ENCODE measurements at places on chromosomes 6 and 20. TPM values are rescaled to one million over a fixed set of nuclear protein-coding genes. Genes with fewer than 3 reads are reported as not detected.

DNA sequence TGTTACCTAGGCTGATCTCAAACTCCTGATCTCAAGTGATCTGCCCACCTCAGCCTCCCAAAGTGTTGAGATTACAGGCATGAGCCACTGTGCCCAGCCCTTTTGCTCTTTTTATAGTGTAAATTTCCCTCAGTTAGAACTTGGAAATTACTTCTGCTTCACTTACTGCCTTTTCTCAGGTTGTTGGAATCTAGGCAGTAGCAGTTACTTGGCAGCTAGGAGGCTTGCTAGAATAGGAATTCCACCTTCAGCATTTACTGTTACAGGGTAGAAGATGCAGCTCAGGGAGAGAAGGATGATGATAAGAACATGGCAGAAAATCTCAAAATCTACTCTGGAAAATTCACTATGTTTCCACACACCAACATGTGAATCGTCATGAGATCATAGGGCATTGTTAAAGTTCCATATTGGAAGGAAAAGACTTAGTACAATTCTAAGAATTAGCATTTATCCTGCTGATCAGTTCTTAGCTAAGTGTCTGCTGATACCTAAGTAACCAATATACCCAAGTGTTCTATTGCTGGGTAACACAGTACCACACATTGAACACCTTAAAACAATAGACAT lies 182.2 kb downstream of the SLC16A10 start:
- no peak for DNase-seq

DNA sequence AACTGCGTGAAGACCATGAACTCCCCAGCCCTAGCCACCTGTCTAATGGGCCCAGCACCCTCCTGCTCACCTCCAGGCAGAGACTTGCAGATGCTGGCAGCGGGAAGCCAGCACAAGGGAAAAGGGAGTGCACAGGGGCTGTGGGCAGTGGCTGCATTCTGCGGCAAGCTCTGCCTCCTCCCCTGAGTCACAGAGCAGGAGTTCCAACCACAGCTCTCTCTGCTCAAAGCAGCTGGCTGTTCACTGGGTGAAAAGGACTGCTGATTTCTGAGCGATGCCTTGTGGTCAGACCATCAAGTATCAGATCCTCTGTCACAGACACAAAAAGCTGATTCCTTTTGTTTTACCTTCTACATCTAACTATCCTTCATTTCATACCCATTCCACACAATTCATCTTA lies 10.5 kb downstream of the NKX2-2 start:
- DNase-seq = no peak

- DNase-seq = no peak
Observed at GRCh38 chr6:107114926-107115694, at the start of gene BEND3. Gene BEND3, minus strand, starts transcription at chr6:107115515. Its CDS starts 16,230 bp downstream, at chr6:107099285.

- DNase-seq = no peak
Observed at GRCh38 chr20:51731731-51732095, 36.5 kb downstream of the ATP9A start.

TMC2 gene
- not detected for total RNA-seq

DNA sequence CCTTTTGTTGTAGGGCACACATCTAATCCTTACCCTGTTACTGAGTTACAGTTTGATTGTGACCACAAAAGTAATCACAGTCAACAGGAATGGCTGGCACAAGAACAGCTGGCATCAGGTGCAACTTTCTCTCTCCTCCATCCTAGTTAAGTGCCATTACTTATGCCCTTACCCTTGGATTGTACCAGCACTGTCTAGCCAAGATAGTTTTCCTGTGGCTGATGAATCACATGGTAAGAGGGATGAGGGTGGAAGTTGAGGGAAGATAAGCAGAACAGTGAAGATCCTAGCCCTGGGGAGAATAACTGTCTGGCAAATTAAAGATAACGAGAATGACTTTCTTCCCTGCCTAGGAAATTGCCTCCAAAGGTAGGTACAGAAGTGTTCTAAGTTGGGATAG lies 42.0 kb downstream of the RNF217 start:
- DNase-seq = no peak

DNA sequence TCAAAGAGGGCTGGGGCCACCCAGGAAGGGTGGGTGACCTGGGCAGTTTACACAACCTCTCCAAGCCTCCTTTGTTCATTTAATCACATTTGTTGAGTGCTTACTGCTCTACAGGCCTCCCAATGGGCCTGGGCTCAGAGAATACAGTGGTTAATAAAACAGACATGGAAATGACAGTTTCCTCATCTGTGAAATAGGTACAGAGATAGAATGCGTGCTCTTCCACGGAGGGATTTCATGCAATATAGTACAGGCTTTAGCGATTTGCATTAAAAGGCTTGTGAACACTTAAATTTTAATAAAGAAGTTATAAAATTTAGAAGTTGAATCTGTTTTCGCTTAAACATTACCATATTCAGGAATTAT lies 802 bp upstream of the FERMT1 start:
- DNase-seq = no peak

FERMT1 gene
- total RNA-seq = 1.5 TPM

DNA sequence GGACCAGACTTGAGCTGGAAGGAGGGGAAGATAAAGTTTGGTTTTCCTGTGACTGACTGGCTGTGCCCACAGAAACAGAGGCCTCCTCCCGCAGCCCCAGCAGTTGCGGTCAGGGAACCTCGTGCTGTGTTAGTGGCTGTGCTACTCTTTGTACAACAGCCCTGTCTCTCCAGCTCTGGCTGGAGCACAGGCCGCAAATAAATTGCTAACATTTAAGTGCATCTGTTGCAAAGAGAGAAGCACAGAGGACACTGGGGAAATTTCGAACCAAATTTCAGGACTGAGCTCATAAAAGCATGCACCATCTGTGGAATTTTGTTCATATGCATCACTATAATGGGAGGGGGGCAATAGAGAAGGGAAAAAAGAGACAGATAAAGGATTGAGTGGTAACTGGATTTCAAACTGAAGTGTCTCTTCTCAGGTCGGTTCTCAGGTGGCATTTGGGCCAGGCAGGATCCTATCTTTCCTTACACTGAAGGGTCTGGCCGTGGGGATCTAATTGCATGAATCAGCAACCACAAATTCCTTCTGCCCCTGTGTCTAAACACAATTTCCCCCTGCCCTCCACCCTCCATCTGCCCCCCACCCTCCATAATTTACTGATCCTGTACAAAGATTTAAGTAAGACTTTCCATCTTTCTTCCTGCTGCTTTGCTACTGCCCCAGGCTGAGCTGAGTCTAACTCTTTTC lies 88.9 kb upstream of the ATXN1 start:
- DNase-seq = no peak

- DNase-seq = no peak
Observed at GRCh38 chr6:85628353-85628752, 14.3 kb downstream of the SYNCRIP start.

SNRNP48 gene
- 9.3 TPM for total RNA-seq
